Stimulated activated CD4-positive, alpha-beta T cell treated with anti-CD3 and anti-CD28 coated beads, TNF-alpha, amount 100 ng/mL, for 1 hour (primary cell): ENCODE measurements at places on chromosomes 2 and 18.

- DNase-seq, result no peak
Observed at GRCh38 chr2:32918774-32919173, 28.0 kb upstream of the LTBP1 start.

DNA sequence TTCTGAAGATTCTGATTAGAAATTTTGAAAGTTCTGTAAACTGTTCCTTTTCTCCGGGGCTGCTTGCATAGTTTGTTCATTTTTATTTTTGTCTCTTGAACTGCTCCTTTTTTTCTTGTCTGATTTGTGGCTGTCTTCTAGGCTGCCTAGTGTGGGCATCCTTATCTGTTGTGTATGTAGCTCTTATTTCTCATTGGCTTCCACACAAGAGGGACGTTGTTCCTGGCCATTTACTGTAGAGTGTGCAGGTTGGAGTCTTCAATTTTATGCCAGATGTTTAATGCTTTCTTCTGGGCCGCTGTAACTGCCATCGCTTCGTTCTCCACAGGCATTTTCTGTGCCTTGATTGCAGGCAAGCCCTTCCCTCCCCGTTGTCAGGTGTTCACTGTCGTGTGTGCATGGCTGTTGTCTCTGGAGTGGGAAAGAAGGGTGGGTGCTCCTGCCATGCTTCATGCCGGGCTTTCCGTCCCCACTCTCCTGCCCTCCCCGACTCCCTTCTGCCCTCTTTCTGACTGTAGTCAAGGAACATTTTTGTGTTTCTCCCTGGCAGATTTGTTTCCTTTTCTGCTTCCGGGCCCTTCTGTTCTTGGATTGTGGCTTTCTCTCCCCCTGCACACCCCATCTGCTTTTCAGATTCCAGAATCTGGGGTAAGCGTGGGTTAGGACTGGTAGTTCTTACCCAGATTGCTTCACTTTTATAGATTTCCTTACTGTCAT lies 15.5 kb downstream of the CEP192 start:
- DNase-seq, result no peak

DNA sequence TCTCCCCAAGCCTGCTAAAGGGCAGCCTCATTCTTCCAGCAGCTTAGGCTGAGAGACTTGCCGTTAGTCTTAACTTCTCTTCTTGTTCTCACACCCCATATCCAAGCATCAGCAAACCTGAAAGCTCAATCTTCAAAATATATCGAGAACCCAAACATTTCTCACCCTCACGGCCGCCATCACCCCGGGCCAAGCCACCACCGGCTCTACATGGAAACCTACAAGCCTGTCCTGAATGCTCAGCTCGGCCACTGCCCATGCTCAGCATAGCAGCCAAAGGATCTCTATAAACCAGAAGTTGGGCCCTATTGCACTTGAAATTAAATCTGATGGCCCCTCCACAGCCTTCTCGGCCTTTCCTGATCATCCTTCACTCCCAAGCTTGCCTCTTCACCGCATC lies 2.1 kb downstream of the HS1BP3 start:
- no peak for DNase-seq

- no peak for DNase-seq
Observed at GRCh38 chr2:70397186-70397585, 95.3 kb upstream of the FAM136A start.

- no peak for DNase-seq
Observed at GRCh38 chr18:75365837-75366236, 61.7 kb downstream of the SMIM21 start.

DNA sequence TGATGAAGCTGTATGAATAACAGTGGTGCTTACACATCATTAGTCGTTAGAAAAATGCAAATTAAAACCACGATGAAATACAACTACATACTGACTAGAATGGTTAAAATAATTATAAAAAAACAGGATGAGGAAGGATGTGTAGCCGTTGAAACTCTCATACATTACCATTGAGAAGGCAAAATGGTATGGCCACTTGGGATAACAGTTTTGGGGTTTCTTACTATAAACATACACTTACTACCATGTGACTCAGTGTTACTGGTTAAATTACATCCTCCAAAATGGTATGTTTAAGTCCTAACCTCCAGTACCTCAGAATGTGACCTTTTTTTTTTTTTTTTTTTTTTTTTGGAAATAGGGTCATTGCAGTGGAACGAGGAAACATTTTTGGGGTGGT lies 58.4 kb downstream of the UBE2E3 start:
- DNase-seq, result no peak

- DNase-seq, result no peak
Observed at GRCh38 chr2:205311201-205311600, 371.1 kb upstream of the NRP2 start.

DNA sequence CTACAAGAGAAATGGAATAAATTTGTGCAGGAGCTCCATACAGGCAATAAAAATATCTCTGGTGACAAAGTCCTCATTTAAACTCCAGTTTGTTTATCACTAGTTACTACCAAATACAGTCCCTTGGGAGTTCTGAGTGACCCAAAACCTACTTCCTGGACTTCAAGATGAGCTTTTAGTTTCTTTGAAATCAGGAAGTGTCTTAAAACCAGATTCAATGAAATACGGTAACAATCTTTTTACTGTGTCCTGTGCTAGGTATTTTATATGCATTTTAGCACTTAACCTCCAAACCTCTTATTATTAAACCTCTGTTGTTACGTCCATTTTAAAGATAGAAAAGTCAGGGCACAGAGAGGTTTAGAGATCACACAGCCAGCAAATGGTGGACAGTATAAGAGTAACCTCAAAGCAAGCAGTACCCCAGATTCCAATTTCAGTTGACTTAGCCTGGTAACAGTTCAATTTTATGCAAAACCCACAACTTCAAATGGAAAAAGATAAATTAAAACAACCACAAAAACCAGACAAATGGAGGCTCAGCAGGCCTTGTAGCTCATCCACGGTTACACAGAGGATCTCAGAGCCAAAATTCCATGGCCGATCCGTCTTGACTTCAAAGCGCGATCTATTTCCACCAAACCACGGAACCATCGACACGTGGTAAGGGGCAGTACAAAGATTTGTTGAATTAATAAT lies 1.3 kb upstream of the KCMF1 start:
- no peak for DNase-seq

- no peak for DNase-seq
Observed at GRCh38 chr2:189658306-189659212, 2.7 kb upstream of the ASNSD1 start.

- no peak for DNase-seq
Observed at GRCh38 chr18:57533868-57534510, 52.5 kb downstream of the FECH start.

DNA sequence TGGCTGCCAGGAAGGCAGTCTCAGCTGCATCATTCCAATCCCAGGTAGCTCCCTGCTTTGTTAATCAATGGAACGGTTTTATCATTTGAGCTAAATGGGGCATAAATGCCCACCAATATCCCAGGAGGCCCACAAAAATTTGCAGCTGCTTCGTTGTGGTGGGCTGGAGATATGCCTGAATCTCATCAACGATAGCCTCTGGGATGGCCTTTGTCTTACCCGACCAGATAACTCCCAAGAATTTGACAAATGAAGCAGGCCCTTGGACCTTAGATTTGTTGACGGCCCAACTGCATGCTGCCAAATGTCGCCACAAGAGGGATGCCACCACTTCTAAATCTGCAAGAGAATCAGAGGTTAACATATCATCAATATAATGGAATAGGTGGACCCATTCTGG lies 236.4 kb downstream of the MBD5 start:
- no peak for DNase-seq

- no peak for DNase-seq
Observed at GRCh38 chr2:177584030-177584692, 191.6 kb downstream of the AGPS start.

DNA sequence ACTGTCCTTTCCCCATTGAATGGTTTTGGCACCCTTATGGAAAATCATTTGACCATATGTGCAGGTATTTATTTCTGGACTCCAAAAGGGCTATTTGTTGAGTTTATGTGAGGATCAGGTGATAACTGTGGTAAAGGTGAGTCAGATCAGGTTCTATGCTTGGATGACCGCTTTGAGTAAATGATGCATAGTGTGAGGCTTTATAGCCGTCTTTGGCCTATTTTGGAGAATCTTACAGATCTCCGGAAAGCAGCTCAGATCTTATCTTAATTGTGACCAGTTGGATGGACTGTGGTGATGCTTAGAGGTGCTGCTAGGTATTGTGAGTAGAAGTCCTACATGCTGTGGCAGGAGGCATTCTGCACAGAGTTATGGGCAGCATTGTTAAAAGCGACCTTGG lies 126.2 kb downstream of the METTL8 start:
- no peak for DNase-seq

DNA sequence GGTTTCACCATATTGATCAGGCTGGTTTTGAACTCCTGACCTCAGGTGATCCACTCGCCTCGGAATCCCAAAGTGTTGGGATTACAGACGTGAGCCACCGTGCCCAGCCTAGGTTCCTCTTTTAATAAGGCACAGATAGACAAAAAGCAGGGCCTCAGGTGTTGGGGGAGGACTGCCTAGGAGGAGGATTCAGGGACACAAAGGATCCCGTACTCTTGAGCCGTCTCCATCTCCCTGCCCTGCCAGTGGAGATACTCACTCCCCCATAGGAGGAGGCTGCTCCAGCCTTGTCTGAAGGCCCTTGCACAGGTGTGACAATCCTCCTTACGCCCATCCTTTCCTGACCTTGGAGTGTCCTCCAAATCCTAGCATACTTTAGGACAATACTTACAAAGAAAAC lies 32.0 kb upstream of the TFCP2L1 start:
- DNase-seq, result no peak

- DNase-seq, result no peak
Observed at GRCh38 chr18:58132595-58133261, 88.7 kb downstream of the NEDD4L start.

DNA sequence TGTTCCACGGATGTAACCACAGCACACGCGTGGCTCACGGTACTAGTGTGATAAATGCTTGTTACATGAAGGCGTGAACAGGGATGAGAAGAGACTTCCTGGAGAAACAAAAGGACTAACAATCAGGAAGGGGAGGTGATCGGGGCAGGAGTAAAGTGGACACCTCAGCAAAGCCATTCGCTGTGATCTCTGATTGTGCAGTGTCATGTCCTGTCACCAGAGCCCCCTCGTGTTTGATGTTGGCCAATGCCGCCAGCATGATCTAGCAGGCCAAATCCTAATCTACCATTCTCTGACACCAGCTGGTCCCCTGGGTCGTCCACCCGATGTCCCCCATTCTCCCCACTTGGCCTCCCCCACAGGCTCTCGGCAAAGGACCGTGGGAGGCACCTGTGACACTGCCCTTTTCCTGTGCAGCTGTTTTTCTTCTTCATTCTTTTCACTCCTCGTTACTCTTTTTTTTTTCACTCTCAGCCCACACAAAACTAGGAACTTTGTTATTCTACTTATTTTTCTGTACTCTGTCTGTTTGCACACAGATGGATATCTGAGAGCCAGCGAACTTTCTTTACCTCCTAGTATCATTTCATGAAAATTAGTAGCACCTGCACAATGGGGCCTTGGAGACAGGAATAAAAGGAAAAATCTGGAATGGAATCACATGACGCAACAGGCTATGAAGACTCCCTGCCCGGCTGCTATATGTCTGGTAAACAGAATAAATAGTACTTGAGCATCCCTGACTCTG lies 146.8 kb downstream of the TGIF1 start:
- DNase-seq, result no peak

- no peak for DNase-seq
Observed at GRCh38 chr2:176072951-176073904, 10.5 kb downstream of the EVX2 start.

DNA sequence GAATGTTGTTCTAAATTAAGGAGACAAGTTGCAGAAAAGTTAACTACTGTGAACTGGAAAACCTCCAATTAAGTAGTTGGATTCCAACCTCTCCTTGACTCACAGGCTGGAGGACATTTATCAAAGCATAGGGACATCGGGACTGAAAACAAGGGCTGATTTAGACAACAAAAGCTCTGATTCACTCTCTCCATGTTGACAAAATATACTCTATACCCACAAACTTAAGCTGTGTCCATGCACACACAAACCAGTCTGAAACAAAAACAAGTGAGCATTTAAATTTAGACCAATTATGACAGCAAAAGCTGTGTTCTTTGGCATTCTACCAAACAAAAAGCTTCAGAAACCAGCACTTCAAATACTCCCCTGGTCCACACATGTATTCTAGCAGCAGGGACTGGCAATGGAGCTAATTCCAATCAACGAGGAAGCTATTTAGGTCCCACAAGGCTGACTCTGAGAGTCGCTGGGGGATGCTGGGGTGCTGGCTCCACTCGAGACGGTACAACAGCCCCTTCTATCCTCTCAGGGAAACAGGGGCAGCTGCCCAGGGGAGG lies 71.4 kb downstream of the NXPH2 start:
- DNase-seq, result no peak

- DNase-seq, result no peak
Observed at GRCh38 chr18:57989536-57989935, 54.5 kb upstream of the NEDD4L start.
